ENCODE measurements at places on chromosomes 2 and 18.

GRCh38 chr18:62569081-62569655, 46.3 kb downstream of the ZCCHC2 start:
- DNase-seq, result no peak

GRCh38 chr2:238998801-238999200, 150.9 kb downstream of the TWIST2 start:
- no peak for DNase-seq

- DNase-seq, result no peak
These were observed 304.8 kb downstream of the RND3 start for GRCh38 chr2:150182566-150183235.

GRCh38 chr2:130864830-130865800, 28.4 kb downstream of the ARHGEF4 start:
- DNase-seq, result peak; percentile 54

- DNase-seq, result no peak
These were observed 46.6 kb downstream of the ZNF516 start for GRCh38 chr18:76448256-76449110.

- DNase-seq, result peak; percentile 39
These were observed 132.6 kb downstream of the MAP2 start for GRCh38 chr2:209556354-209556961.

GRCh38 chr18:5413447-5413846, 117.9 kb upstream of the ZBTB14 start:
- DNase-seq, result no peak

GRCh38 chr2:128563348-128563687, 244.7 kb upstream of the HS6ST1 start:
- DNase-seq, result no peak

GRCh38 chr2:210928714-210929113, 372.3 kb downstream of the CPS1 start:
- DNase-seq, result no peak

DNA sequence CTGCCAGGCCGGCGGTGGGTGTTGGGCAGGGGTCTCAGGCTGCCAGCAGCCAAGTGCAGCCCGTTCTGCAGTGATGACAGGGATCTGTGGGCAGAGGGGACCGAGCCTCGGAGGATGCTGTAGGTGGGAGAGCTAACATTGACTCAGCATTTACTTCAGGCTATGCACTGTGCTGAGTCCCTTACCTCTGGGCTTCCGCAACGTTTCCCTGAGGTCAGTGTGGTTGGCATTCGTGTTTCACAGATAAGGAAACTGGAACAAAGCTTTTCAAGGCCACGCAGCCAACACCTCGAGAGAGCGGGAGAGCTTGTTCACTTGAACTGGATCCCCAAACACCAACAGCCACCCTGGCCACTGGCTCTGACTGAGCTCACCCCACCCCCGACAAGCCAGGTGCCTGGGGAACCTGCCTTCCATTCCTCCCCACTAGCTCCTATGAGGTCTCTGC, 839 bp upstream of the GPR148 start:
- DNase-seq, result no peak

DNA sequence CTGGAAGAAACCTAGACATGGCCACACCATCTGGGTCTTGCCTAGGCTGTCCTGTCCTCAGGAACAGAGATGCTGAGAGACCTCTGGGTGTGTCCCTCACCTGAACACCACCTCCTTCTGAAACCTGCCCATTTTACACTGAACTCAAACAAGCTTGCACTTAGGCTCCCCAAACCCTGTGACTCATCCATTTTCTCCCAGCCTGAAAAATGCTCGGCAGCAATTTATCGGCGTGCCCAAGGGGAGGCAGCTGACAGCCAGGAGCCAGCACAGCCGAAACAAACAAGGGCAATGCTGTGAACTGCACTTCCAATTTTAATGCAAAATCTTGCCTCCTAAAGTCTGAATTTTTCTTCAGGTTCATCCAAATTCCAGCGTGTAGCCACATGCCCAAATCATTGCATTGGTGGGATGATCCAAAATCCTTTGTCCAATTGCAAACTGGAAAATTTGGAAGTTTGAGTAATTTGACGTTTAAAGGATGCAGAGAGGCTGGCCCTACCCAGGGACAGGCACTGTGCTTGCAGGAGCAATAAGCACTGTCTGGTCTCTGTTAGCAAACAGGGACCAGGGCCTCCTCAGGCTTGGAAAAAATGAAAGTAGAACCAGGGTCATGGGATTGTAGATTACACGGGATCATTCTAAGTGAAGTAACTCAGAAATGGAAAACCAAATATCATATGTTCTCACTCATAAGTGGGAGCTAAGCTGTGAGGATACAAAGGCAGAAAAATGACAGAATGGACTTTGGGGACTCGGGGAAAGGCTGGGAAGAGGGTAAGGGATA, 67.7 kb downstream of the GALNT14 start:
- DNase-seq, result no peak

DNA sequence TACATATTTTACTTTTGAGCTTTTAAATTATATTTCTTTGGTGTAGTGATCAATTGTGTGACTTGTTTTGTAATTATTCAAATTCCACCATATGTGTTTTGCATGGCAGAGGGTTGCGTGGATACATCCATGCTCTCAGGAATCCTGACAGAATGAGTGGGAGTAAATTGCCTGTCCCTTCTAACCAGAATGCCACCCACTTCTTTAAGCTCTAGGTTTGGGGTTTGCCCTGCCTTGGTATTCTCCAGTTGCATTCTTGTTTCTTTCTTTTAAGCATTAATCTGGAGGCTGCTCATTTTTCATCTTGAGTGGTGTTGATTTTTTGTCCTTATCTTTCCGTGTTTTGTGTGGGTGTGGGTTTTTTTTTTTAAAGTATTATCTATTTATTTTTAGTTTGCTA, 360.0 kb downstream of the PTPRM start:
- no peak for DNase-seq

DNA sequence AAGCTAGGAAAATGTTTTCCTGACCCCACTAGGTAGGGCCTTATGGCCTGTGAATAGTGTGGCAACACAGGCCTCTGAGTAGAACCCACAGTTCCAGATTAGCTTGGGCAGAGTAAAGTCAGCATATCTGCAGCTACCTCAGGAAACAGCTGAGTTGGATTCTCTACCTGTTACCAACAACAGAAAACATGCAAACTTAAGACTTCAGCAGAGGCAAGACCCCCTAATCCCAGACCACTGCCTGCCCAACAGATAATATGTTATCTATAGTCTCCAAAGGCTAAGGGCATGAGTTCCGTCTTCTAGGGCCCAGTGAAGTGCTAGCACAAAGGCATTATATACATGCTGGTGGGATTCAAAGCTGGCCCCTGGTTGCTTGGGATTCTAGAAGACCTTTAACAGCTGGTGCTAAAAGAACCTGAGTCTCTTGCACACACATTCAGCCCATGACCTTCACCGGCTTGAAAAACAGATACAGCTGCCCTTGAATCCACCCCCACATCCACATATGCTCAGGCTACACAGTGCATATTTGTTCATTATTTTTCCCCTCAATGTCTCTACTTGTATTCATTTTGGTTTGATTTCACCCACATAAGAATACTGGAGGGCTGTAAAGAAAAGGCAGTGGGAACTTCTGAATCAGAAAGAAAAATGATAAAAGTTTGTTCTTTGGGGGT, 13.5 kb upstream of the UBXN4 start:
- DNase-seq, result no peak

- peak; percentile 63 for DNase-seq
These were observed 10.5 kb downstream of the VIT start for GRCh38 chr2:36707050-36707449.

- no peak for DNase-seq
These were observed 278.6 kb downstream of the SLC8A1 start for GRCh38 chr2:40173276-40173675.

DNA sequence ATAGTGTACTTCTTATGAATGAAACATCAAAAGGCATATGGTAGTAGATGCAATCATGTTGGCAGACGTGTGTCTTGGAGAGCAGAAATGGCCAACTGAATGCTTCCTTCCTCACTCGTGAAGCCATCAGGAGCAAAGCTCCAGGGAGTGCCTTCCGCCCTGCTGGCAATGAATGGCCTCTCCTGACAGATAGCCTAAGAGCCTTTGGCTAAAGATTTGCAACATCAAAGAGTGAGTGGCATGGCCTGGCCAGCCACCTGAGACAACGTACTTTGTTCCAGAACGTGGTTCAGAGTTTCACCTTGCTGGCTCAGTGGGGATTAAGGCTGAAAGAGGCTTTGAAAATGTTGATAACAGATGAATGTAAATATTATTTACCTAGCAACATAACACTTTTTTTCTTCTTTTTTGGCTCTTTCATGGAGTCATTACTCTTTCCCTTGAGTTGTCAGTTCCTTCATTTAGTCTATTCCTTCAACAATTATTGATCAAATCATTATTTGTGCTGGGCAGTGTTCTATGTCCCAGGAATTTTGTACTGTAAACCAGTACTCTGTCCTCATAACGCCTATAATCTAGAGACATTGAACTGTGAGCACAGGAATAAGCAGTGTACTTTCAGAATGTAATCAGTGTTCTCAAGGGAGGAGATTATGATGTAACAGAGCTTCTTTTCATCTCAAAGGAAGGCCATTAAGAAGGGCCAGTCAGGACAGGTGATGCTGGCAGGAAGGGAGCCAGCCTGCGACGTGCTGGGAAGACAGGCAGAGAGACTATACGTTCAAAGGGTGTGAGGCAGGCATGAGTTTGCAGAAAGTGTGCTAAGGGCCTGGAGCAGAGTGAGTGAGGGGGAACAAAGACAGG, 59.4 kb upstream of the SH3RF3 start:
- no peak for DNase-seq

- DNase-seq, result no peak
These were observed 8.4 kb downstream of the YPEL5 start for GRCh38 chr2:30155202-30155601.

DNA sequence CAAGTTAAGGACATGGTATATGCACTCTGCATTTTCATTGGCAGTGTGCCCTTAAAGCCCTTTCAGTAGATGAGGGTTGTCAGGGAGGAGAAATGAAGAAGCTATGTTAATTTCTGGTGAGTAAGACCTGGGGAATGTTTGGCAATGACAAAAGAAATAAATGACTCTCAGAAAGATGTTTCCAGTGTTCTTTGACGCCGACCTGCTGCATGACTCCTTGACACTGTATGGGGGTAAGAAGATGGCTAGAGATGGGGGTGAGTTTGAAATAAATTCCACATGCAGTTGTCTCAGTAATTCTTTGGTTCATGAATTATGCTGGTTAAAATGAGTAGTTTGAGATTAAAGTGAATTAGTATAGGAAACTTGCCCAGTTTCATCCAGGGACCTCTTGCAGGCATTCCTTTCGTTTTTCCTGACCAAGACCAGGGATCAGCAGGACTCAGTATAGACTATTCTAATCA, 5.9 kb downstream of the CCDC121 start:
- DNase-seq, result peak; percentile 48

DNA sequence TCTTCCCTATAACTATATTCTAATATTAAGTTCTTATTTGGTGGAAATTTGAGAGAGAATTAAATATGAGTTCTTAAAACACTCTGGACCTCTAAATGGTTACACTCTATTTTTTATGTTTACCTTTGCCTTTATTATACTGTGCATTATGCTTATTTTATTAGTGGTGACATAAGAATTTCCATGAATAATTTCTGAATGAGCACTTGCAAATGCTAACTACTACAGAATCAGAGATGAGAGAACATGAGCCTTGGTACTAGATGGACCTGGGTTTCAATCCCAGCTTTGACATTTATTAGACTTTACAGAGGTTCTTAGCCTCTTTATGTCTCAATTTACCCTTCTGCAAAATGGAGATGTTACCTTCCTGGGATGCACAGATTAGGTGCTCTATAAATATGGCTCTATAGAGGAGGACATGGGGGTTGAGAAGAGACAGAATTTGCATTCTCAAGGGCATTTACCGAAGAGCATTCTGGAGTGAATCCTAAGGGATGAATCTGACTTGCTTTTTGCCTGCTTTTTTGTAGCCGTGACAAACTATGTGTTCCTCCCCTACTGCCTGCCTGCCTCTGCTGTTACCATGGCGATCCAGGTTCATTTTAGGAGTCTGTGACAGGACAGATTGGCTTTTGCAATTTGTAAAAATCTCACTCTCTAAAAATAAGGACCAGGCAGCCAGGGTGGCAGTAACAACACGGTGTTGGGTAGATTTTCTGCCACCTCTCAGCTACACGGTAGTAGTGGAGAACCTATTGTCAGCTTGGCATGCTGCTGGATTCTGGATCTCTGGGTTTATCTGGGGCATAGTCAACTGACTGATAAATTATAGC, 20.7 kb upstream of the CNRIP1 start:
- DNase-seq, result no peak

- DNase-seq, result no peak
These were observed 27.8 kb upstream of the MLPH start for GRCh38 chr2:237459226-237459625.

DNA sequence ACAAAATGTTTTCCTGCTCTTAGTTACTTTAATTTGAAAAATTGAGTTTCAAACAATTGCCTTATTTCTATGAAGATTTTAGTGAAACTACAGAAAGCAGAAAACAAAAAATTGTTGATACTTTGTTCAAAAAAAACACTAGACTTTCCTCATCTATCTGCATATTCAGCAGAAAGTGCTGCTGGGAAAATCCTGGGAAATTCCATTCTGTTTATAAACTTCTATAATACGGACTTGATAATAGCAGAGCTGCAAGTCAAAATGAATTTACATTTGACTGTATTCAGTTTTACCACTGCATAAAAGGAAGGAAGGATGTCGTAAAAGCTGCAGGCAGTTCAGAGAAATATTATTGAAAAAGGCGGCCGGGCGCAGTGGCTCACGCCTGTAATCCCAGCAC, 24.9 kb upstream of the ERICH2 start:
- DNase-seq, result no peak

DNA sequence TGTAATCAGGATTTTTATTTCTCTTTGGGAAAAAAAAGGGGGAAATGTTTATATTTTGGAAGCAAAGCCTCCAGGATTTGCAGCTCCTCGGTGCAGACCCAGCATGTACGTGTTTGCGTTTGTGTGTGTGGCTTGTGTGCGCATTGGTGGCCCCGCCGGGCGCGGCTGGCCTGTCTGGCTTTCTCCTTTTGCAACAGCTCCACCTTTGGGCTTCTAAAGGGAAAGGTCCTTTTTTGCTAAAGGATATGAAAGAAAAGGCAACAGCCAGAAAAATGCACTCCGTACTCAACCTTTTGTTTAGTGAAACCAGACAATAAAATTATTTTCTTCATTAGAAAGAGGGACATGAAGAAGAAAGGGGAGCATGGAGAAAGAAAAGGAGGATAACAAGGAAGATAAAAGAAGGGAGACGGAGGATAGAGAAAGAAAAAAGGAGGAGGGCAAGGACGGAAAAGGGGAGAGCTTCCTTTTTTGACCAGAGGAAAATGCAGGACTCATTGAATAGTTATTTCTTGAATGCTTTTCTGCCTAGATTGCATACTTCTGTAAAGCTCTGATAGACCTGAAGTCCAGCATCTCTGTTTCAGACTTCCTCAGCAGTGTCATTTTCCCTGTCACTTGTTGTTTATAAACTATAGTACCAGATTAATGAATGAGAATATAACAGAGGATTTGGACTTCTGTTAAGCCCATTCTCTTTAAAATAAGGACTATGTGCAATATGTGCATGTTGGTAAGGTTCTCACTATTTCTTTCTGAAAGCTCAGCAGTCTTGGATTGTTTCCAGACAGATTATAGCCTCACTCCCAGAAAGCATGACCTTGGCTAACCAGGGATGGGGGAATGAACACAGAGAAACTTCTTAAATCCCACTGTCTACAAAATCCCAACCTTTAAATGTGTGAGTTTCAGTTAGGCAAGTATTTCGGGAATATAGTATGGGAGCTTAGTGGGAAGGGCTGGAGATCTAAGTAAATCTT, 563.1 kb upstream of the PIK3C3 start:
- peak; percentile 13 for DNase-seq

- DNase-seq, result no peak
These were observed 108.5 kb upstream of the LYPD6 start for GRCh38 chr2:149221898-149222297.

GRCh38 chr2:164842624-164842966, 972 bp upstream of the COBLL1 start:
- DNase-seq, result no peak

GRCh38 chr2:44526352-44526751, 164.6 kb downstream of the CAMKMT start:
- DNase-seq, result no peak
